Right renal pelvis (tissue), 4 donors: ENCODE measurements at places on chromosomes 6 and 20. TPM values are rescaled to one million over a fixed set of nuclear protein-coding genes. Genes with fewer than 3 reads are reported as not detected.

Gene ARFGEF3
- 6.3 TPM for polyA plus RNA-seq

Gene LY6G6D
- polyA plus RNA-seq = not detected

Gene PHF1
- polyA plus RNA-seq = 72.8 TPM

Gene FERMT1
- 4.4 TPM for polyA plus RNA-seq

Gene CASS4
- 3.9 TPM for polyA plus RNA-seq

Gene EFCAB8
- polyA plus RNA-seq = not detected

Gene KCNK16
- polyA plus RNA-seq = not detected

Gene XKR7
- 0.39 TPM for polyA plus RNA-seq

Gene PKIB
- polyA plus RNA-seq = 1.4 TPM

Gene HLA-DOA
- polyA plus RNA-seq = 5.3 TPM

- DNase-seq = no peak
Measured at GRCh38 chr6:29424575-29424974, 9.8 kb downstream of the OR12D1 start.

DNA sequence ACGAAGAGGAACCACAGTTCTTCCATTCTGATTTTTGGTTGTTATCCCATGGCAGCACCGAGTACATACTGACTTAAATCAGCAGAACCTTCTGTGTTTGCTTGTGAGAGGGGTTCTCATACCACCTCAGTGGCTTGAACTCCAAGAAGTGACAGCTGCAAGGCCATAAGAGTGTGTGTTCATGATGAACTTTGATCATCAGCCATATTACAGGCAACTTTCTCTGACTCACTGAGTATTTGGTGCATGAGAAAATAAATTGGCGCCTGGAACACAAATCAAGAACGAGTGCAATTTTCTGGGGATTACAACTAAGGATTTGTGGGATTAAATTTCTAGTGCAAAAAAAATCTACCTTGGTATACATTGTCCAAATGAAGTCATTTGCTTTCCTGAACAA lies 68.9 kb downstream of the CYP39A1 start:
- no peak for DNase-seq

- DNase-seq = peak; percentile 65
Measured at GRCh38 chr6:116561377-116562018, 7.9 kb downstream of the CALHM4 start.

DNA sequence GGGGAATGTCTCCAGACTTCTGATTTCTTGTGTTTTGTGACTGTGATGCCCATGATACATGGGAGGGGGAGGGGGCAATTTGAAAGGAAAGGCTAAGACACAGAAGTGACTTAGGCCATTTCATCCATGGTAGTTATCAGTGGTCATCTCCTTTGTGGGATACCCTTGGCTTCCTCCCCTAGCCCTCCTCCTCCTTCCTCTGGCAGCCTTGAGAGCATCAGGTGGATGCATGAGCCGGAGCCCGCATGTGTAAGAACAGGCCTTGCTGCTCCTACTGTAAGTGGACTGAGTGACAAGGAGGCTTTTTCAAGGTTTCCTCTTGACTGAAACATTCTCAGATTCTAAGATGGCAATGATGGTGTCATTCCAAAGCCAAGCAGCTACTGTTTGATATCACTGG lies 874 bp downstream of the CD83 start:
- DNase-seq = no peak

DNA sequence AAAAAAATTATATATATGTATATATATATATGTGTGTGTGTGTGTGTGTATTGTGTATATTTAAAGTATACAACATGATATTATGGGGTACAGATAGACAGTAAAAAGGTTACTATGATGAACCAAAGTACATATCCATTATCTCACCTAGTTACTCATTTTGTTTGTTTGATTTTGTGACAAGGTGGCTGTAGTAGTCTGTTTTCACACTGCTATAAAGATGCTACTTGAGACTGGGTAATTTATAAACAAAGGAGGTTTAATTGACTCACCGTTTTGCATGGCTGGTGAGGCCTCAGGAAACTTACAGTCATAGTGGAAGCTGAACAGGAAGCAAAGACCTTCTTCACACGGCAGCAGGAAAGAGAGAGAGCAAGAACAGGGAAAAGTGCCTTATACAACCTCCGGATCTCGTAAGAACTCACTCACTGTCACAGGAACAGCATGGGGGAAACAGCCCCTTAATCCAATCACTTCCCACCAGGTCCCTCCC lies 30.2 kb upstream of the DACT2 start:
- DNase-seq = no peak

DNA sequence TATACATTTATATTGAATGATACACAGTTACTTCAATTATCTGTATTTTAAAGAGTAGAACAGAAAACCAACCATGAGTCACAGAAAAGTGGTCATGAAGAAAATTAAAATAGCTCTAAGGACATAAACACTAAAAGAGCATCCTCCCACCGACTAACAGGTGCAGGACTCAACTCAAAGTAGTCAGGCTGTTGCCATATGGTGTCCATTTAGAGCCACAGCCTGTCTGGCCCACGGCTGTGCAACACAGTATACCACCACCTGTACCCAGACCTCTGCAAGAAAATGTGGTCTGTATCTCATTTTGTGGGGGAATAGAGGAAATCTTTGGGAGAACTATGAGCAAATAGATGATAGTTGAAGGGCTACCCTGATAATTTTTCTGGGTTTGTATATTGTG lies 449.8 kb upstream of the RNF217 start:
- no peak for DNase-seq

DNA sequence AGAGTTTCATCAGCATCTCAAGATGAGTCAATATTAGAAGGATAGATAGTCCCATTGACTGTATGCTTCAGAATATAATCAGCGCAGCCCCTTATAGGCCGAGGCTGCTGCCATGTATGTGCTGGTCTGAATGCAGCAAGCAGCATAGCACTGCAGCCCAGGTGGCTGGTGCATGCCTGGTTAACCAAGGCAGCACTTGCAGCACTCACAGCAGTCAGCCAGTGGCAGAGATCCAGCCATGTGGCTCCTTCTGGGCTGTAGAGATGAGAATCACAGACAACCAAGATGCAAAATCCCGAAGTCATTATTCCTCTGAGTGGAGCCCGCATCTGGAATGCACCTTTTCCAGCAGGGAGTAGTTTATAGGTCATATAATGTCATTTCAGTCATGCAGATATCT lies 251.9 kb downstream of the UST start:
- DNase-seq = no peak

DNA sequence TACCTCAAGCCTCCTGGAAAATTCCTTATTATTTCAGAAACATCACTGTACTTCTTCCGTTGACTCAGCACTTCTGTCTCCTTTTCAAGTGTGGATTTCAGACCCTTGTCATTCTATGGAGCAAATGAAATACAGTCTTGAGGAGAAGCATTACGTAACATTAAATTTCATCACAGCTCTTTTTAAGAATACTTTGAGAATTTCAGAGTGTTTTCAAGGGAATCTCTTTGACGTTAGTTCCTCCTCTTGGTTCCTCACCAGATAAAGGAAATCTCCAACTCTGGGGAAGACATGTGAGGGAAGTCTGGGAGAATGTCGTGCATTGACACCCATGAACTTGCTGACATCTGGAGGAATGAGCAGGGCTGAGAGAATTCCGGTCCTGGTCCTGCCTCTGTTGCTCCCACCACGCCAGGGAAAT lies 32.3 kb downstream of the UST start:
- no peak for DNase-seq

GRCh38 chr6:81750200-81750599 lies 2.3 kb downstream of the TENT5A start:
- no peak for DNase-seq

DNA sequence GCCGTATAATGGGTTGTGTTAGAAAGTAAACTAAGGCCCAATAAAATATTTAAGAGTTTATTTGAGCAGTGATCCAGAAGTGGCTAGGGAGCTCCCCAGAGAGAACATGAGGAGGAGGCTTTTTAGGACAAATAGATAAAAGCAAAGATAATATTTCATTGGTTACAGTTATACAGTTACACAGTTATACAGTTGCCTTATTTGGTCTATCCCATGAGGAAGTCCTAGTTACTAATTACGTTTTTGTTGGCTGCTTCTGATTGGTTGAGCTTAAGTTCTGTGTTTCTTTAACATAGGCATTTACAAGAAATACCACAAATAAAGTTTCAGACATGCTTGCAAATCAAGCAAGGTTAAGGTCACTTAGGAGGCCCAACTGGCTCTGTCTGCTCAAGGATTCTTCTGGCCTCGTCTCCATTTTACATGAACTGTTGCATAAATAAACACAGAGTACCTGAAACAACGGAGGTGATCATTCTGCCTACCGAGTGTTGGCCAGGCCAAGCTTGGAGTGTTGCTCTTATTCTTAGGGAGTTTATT lies 7.0 kb downstream of the UBD start:
- DNase-seq = peak; percentile 49

DNA sequence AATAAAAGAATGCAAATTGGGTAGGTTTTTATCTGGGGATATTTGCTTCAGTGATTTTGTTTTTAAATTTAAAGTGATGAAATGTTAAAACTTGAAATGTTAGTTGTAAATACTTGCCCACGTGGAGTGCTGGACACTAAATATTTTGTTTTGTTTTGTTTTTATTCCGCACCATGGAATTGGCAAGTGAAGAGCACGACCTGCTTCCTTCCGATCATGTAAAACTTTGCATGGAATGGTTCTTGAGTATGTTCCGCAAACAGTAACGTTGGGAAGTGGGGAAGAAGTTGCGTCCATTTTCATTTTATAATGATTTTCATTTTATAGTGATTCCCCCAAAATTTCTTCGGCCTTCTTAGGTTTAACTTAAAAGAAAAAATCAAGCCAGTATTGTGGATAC lies 765 bp downstream of the IRAK1BP1 start:
- no peak for DNase-seq

GRCh38 chr20:32918296-32918695 lies 59.6 kb downstream of the EFCAB8 start:
- DNase-seq = no peak

GRCh38 chr20:50821994-50822393 lies 27.1 kb downstream of the BCAS4 start:
- DNase-seq = no peak

DNA sequence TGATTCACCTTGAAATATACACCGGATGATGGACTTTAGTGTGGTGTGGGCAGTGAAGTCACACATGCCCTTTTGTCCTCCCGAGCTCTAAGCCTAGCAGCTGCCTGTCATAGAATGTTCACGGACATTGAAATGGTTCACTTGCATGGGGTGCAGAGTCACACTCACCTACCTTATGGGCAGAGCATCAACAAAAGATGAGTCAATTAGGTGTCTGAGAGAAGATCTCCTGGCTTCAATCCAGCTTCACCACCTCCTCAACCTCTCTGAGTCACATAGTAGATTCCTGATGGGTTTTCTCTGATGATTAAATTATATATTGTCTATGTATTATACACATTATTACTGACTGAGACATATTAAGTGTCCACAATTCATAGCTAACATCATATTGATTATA lies 48.1 kb upstream of the HLA-E start:
- DNase-seq = no peak

- no peak for DNase-seq
Measured at GRCh38 chr6:84691978-84692623, 72.3 kb downstream of the TBX18 start.

DNA sequence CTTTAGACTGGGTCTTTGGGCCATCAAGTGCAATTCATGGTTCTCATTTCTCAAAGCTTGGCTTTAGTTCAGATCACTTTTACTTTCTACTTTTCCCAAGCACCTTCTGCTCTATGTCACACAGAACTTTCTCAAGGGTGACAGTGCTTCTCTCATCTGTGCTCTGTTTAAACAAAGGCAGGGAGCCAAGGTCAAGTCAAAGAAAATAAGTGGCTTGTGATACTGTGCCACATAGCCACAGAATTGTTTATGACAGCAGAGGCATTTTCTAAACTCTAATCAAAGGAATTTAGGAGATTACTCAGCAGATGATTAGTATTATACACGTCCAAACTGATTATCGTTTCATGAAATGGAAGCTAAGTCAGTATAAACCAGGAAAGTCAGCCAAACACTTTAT lies 348.0 kb downstream of the HDGFL1 start:
- DNase-seq = no peak

DNA sequence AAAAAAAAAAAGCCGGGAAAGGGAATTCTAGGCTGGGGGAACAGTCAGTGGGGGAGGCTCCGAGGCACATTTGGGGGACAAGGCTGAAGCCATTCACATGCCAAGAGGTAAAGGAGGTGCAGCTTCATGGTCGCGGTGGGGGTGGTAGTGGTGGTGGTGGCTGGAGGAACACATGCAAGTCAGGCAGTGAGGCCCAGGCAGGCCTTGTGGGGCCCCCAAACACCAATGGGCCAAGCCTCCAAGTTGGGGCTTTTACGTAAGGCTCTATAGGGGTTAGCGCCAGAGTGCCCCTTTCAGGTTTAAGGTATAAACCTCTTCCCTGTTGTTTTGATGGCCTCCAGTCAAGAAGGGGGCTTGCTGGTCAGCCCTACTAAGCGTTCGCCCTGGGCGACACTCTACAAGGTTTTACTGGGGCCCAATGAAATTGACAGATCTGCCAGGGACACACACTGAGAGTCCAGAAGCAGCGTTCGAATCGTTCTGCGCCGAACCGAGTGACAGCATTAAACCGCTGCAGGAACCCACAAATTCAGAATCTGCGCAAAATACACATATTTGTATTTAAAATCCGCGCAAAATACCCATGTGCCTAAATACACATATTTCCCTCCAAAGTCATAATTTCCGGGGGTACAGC lies 818 bp upstream of the AP5S1 start:
- DNase-seq = no peak

DNA sequence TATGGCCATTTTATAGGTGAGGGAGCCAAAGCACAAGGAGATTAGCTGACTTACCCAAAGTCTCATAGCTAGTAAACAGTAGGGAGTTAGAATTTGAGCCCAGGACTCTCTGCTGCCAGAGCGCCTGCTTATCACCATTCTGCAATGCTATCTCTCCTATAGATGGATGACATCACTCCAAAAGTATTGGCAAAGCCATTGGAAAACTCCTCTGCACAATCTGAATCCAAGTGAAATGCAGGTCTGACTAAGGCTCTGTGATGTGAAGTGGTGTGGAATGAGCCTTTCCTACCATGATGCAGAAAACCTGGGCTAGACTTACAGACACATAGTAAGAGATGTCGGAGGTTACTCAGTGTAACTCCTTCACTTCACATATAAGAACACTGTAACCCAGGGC lies 106.3 kb downstream of the GRM1 start:
- no peak for DNase-seq

DNA sequence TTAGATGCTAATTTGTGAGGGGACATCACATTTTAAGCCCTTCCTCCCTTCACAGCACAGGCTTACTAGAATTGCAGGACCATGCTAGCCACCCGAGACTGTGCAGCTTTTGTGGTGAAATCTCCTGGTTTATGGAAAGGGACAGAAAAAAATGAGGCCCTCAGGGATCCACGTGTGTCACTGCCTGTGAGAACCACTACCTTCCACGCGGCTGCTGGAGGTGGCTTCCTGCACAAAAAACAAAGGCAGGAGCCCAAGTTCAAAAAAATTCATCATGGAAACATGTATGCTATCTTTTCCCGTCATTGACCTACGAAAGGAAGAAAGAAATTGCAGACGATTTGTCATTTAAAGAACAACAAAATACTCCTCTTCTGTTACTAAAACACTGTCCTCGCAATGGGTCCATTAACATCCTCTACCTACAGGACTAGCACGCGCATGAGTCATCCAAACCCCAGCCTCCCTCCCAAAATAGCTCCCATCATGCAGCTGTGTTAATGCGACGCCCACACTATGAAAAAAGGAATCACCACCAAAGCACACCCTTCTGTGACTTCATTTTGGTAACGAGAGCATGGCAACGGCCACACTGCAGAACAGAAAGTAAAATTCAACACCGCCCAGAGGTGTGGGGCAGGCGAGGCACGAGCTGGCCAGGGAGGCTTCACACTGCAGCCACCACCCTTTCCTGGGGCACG lies 45.7 kb downstream of the RAMACL start:
- no peak for DNase-seq
